ENCODE measurements at places on chromosomes 16 and 17.
A peak's percentile ranks its signal among the peaks of the same experiment; 100 is the strongest.

DNA sequence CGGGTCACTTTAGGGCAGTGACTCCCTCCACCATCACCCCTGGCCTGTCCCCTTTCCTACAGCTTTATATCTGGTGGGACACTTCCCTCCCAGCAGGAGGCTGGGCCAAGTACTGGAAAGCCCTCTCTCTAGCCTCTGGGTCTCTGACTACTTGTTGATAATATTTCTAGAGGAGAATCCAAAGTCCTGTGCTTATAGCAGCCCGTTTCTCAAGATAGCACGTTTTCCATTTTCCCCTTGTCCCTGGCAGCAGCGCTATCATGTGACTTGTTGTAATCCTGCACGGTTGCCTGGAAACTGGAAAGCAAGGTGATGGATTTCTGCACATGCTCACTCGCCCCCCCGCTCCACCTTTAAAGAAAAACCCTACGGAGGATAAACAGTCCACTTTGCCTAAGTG lies 3.3 kb upstream of the AXIN2 start:
- DNase-seq: peak; percentile 36

DNA sequence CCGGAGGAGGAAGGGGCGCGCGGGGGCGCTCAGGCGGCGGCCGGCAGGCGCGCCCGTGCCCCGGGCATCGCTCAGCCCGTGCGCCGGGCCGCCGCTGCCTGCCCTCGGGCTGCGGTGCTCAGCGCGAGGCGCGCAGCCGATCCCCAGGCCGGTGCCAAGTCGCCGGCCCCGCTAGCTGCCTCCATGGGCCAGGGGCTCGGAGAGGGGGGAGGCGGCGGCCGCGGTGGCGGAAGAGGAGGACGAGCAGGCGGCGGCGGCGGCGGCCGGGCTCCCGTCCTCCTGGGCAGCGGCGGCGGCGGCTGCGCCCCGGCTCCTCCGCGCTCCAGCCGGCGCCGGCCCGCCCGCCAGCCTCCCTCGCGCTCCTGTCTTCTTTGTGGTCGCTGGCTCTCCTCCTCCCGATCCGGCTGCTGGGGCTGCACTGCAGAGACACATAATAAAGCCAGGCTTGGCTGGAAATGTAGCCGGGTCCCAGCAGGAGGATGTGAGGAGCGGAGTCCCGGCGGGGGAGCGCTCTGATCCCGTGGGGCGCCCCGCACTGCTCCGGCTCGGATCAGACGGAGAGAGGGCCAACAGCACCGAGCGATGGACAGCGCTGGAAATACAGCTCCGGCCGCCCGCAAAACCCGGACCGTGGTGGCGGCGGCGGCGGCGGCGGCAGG lies 889 bp upstream of the ZNF423 start:
- peak; percentile 76 for DNase-seq

GRCh38 chr16:17965133-17965900 lies 371.2 kb downstream of the NPIPA8 start:
- no peak for DNase-seq

DNA sequence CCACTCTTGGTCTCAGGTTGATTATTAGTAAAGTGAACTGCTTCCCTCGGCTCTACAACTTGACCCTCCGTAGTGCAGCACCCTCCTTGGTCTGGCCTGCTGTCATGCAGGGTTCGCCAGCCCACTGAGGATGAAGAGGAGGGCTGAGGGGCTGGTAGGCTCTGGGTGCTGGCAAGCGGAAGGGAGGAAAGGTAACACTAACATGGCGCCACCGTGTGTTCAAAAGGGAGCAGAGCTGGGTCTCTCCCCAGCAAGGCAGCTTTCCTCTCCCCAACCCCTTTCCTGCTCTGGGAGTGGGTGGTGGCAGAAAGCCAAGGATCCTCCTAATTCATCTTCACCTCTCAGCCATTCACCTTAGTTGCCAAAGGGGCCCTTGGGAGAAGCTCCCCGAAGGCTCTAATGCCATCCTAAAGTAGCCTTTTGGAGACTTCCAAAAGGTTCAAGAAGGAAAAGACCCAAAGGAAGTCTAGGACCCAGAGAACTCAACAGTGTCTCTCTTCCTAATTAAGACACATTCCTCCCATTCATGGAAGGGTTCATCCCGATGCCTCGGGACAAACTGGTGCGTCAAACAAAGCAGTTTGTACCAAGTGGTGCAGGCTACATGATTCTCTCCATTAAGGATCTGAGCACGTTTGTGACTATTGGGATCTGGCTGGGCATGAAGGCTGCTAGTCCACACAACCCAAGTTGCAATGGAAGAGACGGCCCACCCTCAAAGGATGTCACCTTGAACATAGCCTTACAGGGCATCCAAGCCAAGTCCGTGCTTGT lies 90.8 kb upstream of the TOB1 start:
- DNase-seq: peak; percentile 21

GRCh38 chr16:88736088-88736487 lies 29.8 kb downstream of the CTU2 start:
- no peak for DNase-seq

- no peak for DNase-seq
Observed at GRCh38 chr17:71527311-71527710, 593.5 kb upstream of the SOX9 start.

DNA sequence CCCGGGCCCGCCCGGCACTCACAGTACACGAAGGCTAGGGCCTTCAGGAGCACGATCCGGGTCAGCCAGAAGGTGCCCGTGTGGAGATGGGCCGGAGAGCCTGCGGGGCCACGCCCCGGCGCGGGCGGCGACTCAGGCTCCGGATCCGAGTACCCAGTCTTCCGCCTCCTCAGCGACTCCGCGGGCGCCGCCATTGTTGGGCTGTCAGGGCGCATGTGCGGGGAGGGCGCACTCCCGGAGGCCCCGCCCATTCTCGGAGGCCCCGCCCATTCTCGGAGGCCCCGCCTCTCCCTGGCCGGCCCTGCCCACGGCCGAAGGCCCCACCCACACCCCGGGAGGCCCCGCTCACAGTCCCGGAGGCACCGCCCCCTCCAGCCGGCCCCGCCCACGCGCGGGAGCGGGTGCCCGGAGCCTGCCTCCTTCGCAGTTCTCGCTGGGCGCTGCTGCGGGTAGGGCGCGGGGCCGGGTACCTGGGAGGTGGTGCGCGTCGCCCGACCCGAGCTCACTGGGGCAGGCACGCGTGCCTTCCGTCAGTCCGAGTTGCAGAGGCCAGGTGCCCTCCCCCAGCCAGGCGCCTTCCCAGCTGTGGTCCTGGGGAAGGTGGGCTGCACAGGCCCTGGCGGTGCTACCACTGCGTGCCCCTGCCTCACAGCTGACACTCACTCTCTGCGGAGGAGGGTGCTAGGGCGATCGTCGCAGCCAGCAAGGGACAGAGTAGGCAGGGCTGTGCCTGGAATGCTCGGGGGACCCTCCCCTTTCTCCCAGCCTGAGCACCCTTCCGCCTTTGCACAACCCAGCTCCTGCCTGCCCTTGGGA lies at the start of gene LMF1:
LMF1 (minus strand) TSS at position 219 of the 816 bp plus-strand sequence; CDS start at position 215, 4 bp downstream.
- DNase-seq: peak; percentile 97

DNA sequence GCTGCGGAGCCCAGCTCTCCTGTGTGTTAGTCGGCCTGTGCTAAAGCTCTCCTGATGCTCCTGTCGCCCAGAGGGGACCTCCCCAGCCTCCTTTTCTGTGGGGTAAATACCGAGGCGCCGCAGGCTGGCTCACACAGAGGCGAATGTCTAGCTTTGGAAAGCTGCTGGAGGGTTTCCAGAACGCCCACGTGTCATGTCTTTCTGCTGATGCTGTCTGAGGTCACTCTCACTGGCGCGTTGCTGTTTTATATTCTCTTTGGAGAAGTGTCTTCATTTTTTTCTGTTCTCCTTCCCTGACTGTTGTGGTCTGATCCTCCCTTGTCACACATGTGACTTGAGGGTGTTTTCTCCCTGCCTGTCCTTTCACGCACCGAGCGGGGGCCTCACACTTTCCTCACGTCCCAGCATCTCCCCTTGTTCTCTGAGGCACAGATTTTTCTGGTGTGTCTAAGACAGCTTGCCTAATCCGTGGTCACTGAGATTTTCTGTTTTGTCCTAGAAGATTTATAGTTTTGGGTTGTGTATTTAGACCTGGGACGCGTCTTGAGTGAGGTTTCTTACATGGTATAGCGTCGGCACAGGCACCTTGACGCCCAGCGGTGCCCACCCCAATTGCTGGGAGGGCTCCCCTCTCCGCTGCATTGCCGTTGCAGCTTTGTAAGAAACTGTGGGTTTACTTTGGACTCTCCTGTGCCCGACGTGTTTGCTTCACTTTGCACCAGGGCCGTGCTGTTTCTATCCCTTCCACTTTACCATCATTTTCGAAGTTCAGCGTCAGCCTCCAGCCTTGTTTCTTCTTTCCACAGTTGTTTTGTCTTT lies 92.1 kb upstream of the ZNF750 start:
- DNase-seq: peak; percentile 24

- DNase-seq: no peak
Observed at GRCh38 chr17:44400226-44400847, 10.9 kb upstream of the ITGA2B start.

- DNase-seq: peak; percentile 22
Observed at GRCh38 chr17:38451840-38452529, 23.7 kb downstream of the ARHGAP23 start.

DNA sequence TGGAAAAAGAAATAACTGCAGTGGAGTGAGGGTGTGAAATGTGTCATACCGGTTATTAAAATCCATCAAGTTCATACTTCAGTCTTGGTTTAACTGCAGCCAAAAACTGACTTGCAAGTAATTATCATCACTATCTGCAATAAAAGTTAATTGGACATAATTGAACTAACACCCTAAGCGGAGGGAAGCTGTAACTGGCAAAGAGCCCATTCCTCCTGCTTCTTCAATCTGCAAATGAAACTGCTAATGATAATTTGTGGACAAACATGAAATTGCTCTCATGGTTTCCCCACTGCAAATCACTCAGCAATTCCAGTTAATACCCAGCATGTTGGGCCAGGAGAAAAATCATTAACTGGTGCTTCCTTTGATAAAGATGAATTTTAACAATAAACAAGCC lies 46.5 kb downstream of the FAM222B start:
- DNase-seq: no peak

- no peak for DNase-seq
Observed at GRCh38 chr16:59391617-59392364, 657.7 kb upstream of the GOT2 start.

- no peak for DNase-seq
Observed at GRCh38 chr17:35588196-35588920, 1.2 kb downstream of the AP2B1 start.

- DNase-seq: no peak
Observed at GRCh38 chr17:63587770-63588169, 12.9 kb upstream of the TACO1 start.

DNA sequence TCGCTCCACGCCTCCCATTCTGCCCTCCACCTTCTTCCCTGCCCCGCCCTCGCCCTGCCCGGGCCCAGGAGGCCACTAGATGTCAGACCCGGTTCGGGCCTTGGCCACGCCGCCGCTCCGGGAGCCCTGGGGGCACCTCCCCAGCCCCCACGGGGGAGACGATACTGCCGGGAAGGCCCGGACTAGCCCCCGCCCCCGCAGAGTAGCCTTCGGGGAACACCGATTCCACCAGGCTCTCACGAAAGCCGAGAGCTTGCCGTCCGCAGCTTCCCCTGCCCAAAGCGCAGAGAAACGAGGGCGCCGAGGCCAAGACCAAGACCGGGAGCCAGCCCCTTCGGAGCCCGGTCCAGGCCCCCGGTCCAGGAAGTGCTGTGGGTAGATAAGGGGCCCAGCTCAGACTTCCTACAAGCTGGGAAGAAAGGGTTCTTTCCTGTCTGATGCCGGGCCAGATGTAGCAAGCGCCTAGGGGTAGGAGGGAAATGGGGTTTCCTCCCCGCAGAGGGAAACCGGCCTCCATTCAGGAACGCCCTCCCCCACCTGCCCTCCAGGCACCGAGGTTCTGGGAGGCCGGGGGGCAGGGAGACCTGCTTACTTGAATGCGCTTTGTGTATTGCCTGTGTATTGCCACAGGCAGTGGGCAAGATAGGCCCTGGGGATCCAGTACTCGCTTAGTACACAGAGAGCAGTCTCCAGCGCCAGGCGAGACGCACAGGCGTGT lies 806 bp upstream of the CYB561 start:
- no peak for DNase-seq

- no peak for DNase-seq
Observed at GRCh38 chr17:70896843-70897242, 727.5 kb downstream of the KCNJ2 start.

- no peak for DNase-seq
Observed at GRCh38 chr16:3488801-3489200, 6.5 kb downstream of the C16orf90 start.

- DNase-seq: no peak
Observed at GRCh38 chr16:66856801-66857200, 12.6 kb downstream of the CA7 start.

- no peak for DNase-seq
Observed at GRCh38 chr17:49633762-49634484, 44.0 kb downstream of the SPOP start.

- no peak for DNase-seq
Observed at GRCh38 chr16:88548985-88549384, 21.2 kb upstream of the ZC3H18 start.

DNA sequence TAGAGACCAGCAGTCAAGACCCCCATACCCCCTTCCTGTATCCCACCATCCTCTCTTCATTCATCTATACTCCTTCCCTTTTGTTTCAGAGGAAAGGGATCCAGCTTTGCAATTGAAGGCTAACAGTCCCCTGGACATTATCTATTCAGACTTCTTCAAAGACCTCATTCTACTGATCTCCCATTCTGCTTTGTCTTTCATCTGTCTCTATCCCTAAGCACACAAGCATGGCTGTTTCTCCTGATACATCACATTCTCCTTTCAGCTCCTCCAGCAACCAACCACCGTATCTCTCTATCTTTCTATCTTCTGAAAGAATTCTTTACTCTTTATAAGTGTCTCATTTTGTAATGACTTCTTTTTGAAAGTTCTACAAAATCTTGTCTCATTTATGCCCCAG lies 9.7 kb upstream of the ARHGAP17 start:
- no peak for DNase-seq

DNA sequence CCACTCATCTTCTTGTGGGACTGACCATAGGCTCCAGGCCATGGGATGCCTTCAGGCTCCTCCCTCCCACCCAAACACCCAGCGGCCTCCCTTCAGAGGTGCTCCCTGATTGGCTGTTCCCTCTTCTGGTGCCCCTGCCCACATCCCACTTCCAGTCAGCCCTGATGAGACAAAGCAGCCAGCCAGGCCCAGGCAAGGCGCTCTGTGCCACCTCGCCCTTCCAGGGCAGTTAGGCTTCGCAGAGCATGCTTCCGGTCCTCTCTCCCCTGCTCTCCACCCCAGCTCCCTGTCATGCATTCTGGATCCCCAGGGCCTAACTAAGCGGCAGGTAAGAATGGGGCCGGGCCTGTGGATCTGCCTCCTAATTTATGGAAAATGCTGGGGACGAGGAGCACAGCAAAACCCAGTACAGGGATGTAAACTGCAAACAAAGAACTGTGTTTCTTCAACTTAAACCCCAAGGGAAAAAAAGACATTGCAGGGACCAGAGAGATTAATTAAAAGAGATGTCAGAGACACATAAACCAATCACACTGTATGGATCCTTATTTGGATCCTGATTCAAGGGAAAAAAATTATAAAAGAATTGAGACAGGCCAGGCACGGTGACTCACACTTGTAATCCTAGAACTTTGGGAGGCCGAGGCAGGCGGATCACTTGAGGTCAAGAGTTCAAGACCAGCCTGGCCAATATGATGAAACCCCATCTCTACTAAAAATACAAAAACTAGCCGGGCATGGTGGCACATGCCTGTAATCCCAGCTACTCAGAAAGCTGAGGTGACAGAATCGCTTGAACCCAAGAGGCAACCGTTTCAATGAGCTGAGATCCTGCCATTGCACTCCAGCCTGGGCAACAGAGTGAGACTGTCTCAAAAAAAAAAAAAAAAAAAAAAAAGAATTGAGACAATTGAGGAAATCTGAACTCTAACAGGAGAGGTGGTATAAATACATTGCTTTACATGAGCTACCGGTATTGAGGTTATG lies 26.0 kb downstream of the ZDHHC7 start:
- no peak for DNase-seq

- peak; percentile 96 for DNase-seq
Observed at GRCh38 chr16:30658731-30659506, 688 bp downstream of the FBRS start.

- DNase-seq: no peak
Observed at GRCh38 chr17:75664099-75664549, 2.8 kb downstream of the RECQL5 start.
